ENCODE measurements at places on chromosomes 4 and X.

DNA sequence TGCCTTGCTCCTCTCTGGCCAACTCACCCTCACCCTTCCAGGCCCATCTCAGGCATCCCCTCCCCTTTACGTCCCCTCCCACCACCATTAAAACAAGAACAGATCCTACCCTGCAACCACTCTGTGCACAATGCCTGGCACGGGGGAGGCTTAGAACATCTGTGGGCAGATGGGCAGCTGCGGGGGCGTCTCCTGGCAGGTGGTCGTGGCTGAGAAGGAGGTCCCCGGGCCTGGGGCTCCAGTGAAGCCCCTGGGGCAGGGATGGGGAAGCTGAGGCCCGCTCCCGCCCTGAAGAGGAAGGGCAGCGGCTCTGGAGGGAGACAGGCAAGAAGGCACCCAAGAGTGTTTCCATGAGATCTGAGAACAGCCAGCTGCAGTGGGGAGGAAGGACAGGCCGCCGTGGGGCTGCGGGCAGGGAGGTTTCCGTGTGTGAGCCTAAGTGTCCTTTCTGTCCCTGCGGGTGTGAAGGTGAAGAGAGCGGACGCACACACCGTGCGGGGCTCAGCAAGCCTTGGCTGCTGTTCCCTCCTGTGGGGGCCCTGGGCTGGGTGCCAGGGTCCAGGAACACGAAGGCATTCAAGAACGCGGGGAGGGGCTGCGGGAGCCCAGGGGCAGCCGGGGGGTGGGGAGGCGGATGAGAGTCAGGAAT, 7.8 kb upstream of the TBC1D14 start:
- no peak for DNase-seq

DNA sequence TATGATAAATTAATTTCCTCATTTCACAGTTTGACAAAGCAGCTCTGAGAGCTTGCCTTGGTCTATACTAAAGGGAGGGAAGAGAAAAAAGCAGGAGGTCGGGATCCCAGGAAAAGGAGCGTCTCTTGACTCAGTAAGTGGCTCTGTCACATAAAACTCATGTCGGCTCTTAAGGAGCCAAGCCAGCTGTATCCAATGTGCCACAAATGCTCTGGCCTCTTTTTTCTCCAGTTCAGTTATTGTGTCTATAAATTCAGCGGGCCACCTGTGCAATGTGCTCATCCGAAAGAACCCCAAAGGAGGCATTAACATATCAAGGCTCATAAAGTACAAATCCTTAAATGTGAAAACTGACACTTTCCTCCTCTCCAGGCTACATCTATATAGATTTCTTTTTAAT, 337.7 kb upstream of the FAM241A start:
- DNase-seq, result no peak

GRCh38 chr4:6383929-6384328, 88.5 kb downstream of the PPP2R2C start:
- DNase-seq, result no peak

- DNase-seq, result no peak
These were observed 11.2 kb upstream of the TAB3 start for GRCh38 chrX:30900227-30900626.

DNA sequence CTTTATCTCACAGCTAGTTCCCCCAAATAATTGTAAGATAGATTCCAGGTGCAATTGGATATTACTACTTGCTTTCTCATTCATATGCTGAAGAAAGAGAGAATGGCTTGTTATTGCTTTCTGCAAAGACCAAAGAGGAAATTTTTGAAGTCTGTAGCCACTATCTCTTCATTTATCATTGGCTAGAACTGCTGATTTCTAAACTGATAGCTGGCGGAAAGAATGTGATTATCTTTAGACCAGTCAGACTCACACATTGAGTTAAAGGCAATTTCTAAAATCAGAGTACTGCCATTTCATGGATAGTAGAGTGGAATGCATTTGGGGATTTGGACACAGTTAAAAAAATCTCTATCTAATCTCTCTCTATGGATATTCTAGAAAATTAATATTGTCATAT, 12.4 kb upstream of the TMPRSS11E start:
- DNase-seq, result no peak

DNA sequence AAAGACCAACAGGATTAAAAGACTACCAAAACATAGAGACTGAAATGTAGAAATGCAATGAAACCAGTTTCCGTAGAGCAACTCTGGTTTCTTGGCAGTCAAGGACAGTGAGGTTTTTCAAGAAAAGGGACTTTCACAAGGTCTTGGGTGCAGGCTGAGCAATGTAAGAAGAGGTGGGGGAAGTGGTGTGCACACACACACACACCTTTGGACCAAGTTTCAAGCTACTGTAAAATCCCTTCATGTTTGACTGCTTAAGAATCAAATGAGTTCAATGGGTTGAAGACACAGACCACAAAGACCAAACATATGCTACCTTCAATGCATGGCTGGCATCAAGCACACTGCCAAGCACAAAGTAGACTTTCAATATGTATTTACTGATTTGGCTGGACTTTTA, 17.8 kb upstream of the MCF2 start:
- DNase-seq, result no peak

GRCh38 chrX:110008011-110008635, 5.2 kb downstream of the TMEM164 start:
- no peak for DNase-seq

GRCh38 chr4:68077737-68078136, 51.9 kb downstream of the TMPRSS11F start:
- DNase-seq, result no peak

GRCh38 chrX:109871121-109871888, 131.6 kb upstream of the TMEM164 start:
- DNase-seq, result no peak

DNA sequence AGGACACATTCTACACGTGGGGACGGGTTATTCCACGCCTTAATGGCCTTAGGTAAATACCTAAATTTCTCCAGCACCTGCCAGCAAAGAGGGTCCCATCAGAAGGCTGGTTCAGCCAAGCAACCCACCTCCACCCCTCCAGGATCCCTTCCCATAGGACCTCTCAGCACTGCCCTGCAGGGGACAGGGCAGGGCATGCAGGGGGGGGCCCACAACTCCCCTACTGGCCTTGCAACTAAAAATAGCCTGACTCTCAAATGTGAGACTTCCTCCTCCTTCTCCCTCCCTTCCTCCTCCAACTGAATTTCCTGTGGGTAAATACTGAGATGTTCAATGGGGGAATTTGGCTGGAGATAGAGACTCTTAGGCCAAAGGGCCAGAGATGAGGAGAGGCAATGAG, 6.3 kb downstream of the LAS1L start:
- no peak for DNase-seq

DNA sequence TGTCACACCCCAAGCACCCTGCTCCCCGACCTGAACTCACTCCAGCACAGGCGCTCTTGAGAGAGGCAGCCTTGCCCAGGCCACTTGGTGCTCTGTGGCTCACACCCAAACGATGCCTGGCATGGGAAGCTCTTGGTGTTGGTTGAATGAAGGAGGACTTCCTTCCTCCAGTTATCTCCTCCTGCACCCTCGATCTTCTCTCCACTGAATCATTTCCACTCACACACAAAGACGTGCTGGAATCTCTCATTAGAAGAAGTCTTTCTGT, 90.5 kb upstream of the TRIM2 start:
- no peak for DNase-seq

DNA sequence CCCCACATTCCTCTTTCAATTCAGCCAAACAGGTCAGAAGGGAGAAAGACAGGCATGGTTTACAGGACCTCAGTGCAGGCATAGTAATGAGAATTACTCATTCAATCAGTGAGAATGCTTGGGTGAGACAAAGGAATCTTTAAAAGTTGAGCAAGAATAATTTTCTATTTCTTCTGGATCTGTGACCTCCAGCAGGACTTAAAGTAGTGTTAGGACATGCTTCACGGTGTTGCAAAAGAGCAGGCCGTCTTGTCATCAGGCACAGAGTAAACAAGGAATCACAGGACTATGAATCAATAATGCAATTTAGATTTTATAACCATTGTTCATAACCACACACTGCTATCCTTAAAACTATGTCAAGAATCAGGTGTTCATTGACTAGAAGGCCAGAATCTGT, 130.6 kb upstream of the GLRA2 start:
- peak; percentile 46 for DNase-seq

- peak; percentile 19 for DNase-seq
These were observed 29.3 kb upstream of the LRAT start for GRCh38 chr4:154714339-154715040.

DNA sequence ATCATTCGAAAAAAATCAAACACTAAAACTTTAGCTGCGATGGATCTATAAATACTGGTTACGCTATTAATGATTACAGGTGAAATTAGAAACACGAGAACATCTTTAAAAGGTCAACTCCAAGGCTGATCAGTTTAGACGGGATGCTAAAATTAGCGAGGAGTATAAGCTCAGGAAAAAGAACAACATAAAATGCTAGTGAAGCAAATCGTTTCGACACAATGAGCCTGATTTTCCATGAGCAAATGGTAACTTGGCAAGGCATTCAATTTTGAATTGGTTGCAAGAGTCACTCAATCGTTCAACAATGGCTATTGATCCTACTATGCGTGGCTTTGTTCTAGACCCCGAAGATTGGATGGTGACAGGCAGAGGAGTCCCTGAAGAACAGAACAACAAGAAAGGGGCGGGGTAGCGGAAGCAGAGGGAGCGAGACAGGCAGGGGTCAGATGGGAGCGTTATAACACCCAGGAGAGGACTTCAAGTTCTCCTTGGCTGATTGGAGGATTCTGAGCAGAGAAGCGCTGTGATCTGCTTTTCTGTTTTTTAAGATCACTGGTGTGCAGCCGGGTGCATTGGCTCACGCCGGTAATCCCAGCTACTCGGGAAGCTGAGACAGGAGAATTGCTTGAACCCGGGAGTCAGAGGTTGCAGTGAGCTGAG, 146.5 kb downstream of the RBM47 start:
- DNase-seq, result no peak

GRCh38 chr4:37431417-37431743, 186.8 kb downstream of the NWD2 start:
- no peak for DNase-seq

- peak; percentile 51 for DNase-seq
These were observed 7.1 kb downstream of the CCDC160 start for GRCh38 chrX:134244043-134244442.

DNA sequence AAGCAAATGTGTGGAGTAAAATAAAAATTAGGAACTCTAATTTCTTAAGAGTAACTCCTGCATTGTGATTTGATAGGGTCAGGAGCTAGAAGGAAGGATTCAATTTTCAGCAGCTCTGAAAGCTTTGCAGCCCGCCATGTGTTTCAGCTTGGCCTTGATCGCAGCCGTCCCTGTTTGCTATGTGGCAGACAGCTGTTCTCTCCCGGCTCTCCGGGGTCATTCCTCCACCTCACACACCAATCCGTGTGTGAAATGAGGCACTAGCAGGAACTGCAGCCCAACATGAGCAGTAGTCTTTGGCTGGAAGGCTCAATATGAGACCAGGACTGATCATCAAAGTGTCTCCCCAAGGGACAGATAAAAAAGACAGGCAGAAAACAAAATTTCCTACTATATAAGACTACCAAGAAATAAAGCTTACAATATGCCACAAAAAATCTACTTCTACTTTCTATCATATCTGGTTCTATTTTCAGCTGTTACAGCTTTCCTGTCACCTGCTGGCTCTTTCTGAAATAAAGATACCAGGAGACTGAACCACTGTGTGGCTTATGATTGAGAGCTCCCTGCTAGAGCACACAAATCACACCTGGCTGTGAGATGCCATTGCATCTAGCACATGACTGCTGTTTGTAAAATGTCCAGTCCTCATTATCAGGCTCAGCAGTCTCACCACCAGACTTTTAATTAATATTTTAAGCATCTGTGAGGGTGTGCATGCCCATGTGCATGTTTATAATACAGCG, 44.1 kb upstream of the SEC24B start:
- peak; percentile 2 for DNase-seq

- no peak for DNase-seq
These were observed 291.1 kb downstream of the KLHL4 start for GRCh38 chrX:87808576-87809243.

GRCh38 chr4:185932491-185932890, 120.5 kb upstream of the SORBS2 start:
- DNase-seq, result peak; percentile 30

- DNase-seq, result no peak
These were observed 171.7 kb upstream of the SLC4A4 start for GRCh38 chr4:71167083-71167482.

DNA sequence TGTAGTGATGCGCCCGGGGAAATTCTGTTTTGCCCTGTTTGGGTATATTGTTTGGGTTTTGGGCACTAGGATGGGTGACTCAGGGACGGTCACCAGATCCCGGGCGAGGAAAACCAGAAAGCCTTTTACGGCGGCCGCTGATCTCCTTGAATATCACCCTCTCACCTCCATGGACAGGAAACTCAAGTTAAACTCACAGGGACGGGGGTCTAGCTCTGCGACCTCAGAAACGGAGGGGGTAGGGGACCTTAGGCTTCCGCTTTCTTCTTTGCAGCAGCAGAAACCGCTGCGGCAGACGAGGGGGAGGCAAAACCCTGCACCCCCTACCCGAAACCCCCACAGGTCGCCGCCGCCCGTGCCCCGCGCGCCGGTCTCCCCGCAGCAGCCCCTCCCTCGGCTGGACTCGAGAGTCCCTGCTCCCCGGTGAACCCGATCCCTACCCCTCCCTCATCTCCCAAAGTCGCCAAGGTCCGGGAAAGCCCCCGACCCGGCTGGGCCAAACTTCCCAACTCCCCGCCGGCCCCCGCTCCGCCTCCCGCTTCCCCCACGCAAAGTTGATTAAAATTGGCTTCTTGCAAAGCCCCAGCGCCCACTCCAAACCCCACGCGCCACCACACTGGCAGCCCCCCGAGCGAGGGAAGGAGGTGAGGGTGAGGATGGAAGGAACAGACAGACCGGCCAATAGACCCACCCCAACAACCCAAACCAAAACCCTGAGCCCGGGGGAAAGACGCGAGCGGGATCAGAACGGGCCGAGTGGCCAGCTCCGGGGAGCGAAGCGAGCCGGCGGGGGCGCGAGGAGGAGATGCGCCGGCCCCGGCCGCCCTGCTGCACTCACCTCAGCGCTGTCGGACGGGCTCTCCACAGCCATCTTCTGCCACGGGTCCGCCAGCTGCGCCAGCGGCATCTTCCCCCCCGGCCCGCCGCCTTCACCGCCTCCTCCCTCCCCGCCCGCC, 705 bp downstream of the RPS6KA3 start:
- peak; percentile 48 for DNase-seq

DNA sequence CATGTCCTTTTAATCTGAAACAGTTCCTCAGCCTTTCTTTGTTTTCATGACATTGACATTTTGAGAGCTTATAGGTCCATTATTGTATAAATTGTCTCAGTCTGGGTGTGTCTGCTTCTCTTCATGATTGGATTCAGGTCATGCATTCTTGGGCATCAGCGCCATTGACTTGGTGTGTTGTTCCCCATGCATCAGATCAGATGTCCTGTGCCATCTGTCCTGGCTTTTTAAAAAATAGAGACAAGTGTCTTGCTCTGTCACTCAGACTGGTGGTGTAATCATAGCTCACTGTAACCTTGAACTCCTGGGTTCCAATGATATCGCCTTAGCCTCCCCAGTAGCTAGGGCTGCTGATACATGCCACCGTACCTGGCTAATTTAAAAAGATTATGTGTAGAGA, 55.7 kb downstream of the TBC1D14 start:
- no peak for DNase-seq

GRCh38 chrX:38220415-38221390, at the start of gene SRPX:
SRPX (minus strand) TSS chrX:38220871; CDS start chrX:38220792, 79 bp downstream.
- peak; percentile 56 for DNase-seq

GRCh38 chr4:168900080-168900479, 110.0 kb downstream of the CBR4 start:
- DNase-seq, result peak; percentile 78

All from adipocyte (in vitro differentiated cells).